ENCODE measurements at places on chromosomes 2 and 18.
A peak's percentile ranks its signal among the peaks of the same experiment; 100 is the strongest.

DNA sequence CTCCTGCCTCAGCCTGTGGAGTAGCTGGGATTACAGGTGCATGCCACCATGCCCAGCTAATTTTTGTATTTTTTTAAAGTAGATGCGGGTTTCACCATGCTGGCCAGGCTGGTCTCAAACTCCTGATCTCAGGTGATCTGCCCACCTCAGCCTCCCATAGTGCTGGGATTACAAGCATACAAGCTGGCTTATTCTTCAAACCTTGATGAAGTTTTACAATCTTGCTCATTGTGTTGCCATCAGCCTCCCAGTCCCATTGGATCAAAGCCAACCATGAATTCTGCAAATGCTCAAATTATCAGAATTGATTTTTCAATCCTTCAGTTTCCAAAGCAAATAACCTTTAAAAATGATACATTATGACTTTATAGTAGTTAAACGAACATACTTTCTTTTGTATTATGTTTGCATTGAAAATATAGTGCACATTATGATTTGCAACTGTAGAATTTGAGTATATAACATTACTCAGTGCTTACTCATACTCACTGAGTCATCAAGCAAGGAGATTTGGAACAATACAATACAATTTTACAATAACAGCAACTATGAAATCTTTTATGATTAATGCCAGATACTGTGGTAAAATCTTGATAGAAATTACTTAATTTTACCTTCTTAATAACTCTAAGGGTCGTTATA lies 1491.9 kb upstream of the CELF4 start:
- peak; percentile 73 for DNase-seq

- peak; percentile 12 for DNase-seq
Measured at GRCh38 chr2:143171817-143172216, 42.6 kb downstream of the ARHGAP15 start.

GRCh38 chr2:170345607-170346006 lies 167.7 kb downstream of the MYO3B start:
- no peak for DNase-seq

- DNase-seq, result no peak
Measured at GRCh38 chr2:143682436-143683055, 553.3 kb downstream of the ARHGAP15 start.

DNA sequence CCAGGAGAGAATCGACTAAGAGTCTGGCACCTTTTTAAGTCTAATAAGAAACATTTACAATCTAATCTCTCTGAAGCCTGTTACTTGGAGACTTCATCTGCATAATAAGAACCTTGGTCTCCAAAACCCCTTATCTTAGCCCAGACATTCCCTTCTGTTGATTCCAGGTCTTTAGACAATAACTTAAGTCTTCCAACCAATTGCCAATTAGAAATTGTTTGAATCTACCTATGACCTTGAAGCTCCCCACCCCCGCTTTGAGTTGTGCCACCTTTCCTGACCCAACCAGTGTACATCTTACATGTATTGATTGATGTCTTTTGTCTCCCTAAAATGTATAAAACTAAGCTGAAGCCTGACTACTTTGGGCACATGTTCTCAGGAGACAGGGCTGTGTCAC lies 49.5 kb upstream of the DTNA start:
- no peak for DNase-seq

DNA sequence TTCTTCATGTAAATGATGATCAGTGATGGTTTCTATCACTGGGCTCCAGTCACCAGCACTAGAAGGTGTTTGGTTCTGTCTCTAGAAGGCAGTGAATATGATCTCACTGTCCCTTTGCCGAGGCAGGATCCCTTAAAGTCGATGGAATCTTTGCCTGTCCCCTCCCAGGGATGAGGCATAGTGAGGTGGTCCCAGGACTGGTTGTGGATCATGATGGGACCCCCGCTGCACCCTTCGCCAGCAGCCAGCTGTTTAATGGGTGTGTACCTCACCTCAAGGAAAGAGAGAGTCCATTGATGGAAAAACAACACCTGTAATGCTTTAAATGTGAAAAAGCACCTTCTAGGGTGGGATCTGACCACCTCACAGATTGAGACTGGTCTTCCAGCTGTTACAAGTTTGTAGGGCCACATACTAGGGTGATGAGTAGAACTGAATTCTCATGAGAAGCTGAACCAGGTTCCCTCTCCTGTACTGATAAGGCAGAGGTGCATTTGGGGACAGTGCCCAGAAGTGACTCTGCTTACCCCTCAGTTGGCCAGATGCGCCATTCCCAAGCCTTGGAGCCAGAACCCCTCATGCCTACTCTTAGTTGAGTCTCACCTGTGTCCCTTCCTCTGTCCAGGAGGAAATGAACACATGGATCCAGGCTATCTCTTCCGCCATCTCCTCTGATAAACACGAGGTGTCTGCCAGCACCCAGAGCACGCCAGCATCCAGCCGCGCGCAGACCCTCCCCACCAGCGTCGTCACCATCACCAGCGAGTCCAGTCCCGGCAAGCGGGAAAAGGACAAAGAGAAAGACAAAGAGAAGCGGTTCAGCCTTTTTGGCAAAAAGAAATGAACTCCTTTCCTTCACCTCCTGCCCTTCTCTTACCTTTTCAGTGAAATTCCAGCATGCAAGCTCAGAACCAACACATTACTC lies 55.5 kb upstream of the EML6 start:
- DNase-seq, result no peak

DNA sequence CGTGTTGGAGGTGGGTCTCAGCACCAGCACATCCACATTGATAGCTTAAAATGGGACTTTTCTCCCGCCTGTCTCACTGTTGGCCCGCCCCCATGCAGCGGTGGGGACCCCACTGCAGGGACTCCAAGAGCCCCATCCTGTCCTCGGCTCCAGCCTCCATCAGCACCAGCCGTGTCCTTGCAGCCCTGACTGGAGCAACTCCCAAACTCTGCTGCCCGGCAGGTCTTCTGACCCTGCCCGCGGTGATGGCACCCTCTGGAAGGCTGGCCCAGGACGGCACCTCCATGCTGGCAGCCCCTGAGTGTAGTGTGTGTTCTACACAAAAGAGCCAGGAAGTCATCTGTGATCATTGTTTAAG lies 41.6 kb upstream of the KCNG2 start:
- DNase-seq, result no peak

DNA sequence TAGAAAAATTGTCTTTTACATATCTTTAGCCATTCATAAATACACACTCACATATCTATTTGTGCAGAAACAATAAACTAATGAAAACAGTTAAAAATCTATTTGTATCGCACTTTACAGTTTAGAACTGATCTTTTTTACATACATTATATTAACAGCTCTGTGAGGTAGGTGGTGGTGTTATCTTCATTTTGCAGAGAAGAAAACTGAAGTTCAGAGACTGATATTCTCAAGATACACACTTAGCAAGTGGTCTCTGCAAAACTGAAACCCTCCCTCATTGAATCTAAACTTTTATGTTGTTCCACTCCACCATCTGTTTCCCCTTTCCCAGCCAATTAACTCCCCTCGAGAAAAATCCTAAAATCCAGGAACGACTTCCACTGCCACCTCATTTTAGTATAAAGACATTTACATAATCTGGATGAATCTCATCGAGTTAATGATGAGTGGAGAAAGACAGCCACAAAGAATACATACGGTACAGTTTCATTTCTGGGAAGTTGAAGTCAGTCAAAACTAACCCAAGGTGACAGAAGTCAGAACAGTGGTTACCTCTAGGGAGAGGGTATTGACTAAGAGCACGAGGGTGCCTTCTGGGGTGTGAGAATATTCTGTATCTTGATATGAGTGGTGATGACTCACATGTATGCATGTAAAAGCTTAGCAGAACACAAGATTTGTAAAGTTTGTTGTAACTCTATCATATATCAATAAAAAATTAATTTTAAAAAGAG lies 524.2 kb upstream of the TCF4 start:
- peak; percentile 35 for DNase-seq

- no peak for DNase-seq
Measured at GRCh38 chr2:61995515-61995914, 90.0 kb downstream of the COMMD1 start.

GRCh38 chr2:207166039-207166348 lies 246 bp upstream of the KLF7 start:
- DNase-seq, result peak; percentile 99

DNA sequence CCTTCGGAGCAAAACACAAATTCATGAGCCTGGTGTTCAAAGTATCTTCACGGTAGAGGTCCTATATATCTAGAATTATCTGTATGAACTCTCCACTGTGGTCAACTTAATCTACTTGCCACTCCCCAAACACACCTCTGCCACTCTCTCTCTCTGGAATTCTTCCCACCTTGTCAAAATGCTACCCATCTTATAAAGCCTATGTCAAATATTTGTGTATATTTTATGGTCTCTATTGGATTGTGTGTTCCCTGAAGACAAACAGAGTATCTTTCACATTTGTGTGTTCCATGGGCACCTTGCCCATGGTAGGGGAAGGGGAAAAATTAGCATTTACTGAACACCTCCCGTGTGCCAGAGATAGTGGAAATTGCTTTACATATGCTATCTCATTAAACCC lies 83.2 kb upstream of the ATL2 start:
- no peak for DNase-seq

DNA sequence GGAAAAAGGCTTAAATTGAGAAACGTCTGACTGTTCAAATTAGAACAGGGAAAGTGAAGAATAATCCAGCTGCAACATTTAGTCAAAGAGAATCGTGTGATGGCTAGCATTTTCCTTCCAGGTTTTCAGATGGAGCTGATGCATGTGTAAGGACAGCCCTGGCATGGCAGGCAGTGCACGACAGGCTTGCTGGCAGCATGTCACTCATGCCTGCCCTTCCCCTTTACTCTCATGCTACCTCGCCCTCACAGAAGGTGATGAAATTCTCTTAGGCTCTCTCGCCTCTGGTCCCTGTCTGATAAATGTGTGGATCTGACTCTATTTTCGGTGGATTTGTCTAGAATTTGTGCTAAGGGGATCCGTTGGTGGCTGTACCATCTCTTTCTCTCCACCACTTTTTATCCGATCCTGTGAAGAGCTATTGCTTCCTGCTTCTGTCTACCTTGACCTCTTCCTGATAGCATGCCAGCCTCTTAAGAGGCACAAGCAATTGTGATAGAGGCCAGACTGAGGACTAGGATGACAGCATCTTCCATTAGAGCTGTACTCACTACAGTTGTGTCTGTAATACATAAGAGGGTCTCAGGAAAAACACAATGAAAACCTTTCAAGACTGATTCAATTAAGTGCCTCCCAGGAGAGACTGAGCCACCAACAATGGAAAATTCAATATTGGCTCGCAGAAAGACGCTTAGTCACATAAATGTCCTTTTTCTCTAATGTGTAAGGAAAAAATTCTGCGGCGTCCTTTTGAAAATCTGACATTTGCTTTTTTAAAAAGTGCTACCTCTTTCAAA lies 65.6 kb upstream of the NOSTRIN start:
- DNase-seq, result no peak

GRCh38 chr18:53443336-53443735 lies 781.1 kb downstream of the MBD2 start:
- DNase-seq, result no peak

DNA sequence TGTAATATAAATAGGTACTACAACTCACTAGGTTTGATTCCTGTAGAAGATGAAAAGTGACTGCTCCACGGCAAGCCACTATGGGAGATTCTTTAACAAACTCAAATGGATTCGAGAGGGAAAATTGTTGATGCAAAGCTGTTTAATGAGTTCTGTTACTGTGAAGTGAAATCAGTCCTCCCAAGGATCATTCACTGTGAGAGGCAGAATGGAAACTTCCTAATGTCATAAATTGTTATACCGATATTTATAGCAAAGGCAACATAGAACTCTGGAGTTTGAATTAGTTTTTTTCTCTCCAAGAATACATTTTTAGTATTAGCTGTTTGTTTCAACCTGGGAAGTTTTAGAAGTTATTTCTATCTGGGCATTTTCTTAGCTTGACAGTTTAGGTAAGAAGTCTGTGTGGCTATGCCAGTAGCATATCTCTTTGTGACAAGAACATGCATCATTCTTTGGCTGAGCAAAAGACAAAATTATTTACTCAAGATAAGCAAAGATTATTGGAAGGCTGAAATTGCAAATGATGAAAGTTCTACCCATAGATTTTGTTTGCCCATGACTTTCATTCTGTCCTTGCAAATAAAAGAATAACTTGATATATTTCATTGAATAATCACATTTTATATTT lies 979.7 kb downstream of the DPP10 start:
- no peak for DNase-seq

DNA sequence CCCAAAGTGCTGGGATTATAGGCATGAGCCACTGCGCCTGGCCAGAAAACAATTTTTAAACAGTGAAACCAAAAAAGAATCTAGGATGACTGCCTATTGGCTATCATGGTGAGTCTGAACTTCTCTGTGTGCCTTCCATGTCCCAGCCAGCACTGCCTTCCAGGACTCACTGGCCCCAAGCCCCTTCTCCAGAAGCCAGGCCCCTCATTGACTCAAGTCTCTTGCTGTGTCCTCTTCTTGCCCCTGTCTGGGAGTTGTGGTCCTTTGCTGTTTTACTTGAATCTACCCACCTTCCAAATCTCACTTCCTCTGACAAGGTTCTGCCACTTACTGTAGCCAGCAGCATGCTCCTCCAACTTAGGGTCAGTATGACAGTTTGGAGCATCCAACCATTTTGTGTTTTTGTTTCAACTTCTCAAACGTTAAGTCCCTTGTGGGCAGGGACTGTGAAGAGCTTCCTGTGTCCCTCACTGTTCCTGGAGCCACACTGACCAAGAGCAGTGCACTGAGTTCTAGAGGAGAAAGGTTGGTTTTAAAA lies 41.7 kb downstream of the ST3GAL5 start:
- DNase-seq, result no peak

GRCh38 chr2:17608251-17608650 lies 67.8 kb downstream of the VSNL1 start:
- DNase-seq, result no peak

- no peak for DNase-seq
Measured at GRCh38 chr2:176704282-176704858, 435.1 kb downstream of the MTX2 start.

- DNase-seq, result no peak
Measured at GRCh38 chr2:67038195-67038594, 358.9 kb upstream of the ETAA1 start.

- no peak for DNase-seq
Measured at GRCh38 chr2:172106108-172106961, 3.6 kb upstream of the DLX2 start.

DNA sequence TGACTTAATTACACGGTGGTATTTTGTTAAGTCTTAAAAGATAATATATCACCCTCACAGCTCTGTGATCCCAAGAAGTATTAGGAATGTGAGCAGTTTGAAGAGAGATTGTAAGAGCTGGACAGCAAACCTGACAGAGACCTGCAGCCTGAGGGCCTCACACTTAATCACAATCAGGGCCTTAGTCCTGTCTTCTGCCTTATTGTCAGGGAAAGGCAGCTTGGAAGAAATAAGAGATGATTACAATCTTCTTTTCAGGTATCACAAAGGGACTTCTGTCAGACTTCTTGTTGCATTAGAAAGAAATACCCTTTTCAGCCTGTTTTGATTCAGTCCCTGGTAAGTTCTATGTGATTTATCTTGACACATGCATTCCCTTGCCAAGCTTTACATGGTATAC lies 1433.8 kb upstream of the SLC39A10 start:
- DNase-seq, result peak; percentile 1

- no peak for DNase-seq
Measured at GRCh38 chr18:46466234-46467160, 190.5 kb downstream of the LOXHD1 start.

All from MCF 10A (cell line).